Activated T-helper 1 cell treated with anti-CD3 and anti-CD28 coated beads, Interleukin-12 subunit alpha, Interleukin-12 subunit beta, Interleukin-2, Interleukin-4 antibody, amounts not matched to agents 30 ng/mL and 10 ng/mL and 1 ng/mL, durations not matched to agents 14 hours and 24 hours and 36 hours (primary cell): ENCODE measurements at places on chromosomes 5 and 9. TPM values are rescaled to one million over a fixed set of nuclear protein-coding genes. Genes with fewer than 3 reads are reported as not detected.

- DNase-seq = no peak
Observed at GRCh38 chr9:77595426-77596095, 52.6 kb downstream of the GNA14 start.

The CARTPT gene
- total RNA-seq = not detected in 2 replicates

The OBP2A gene
- total RNA-seq = not detected in 2 replicates

The PRR16 gene
- not detected in 2 replicates for total RNA-seq

- no peak for DNase-seq
Observed at GRCh38 chr9:136754059-136754572, 3.9 kb downstream of the LCN8 start.

The CAPSL gene
- total RNA-seq = not detected in 2 replicates

The KCNV2 gene
- total RNA-seq = not detected in 2 replicates

- no peak for DNase-seq
Observed at GRCh38 chr9:134590240-134591081, 51.1 kb upstream of the COL5A1 start.

The FAM169A gene
- 3.2 and 3.5 TPM in 2 replicates for total RNA-seq

DNA sequence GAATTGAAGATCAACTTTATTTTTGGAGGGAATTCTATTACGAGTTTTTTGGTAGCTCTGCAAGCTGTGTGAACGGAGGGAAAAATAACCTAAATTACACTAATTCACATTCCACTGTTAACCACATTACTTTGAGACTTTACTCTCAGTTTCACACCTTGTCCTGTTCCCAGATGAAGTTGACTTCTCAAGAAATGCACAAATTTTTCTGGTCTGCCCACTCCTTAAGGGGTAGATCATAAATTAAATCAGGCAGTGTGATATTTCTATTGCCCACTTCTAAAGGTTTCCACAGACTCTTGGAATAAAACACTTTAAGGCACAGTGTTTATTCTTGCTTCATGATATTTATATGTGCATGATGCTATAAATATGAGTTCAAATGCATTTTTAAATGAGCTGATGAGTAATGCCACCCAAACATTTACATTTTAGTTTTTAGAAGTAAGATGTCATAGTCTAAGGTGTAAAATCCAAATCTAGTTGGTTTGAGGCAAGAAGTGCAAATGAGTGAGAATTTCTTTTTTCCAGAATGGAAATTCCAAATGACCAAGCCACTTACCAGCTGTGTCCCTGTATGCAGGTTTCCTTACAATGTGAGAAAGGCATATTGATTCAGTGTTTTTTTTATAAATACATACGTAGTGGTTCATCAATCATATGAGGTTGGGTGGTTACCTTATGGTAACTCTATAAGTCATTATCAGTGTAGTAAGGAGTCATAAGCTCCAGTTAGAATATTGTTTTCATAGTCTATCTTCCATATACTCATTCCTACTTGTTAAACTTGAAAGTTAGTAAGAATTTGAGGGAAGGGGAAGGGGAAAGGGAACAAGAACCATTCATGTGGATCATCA, 437.7 kb upstream of the MEF2C start:
- no peak for DNase-seq

The KCNIP1 gene
- total RNA-seq = not detected in 2 replicates

DNA sequence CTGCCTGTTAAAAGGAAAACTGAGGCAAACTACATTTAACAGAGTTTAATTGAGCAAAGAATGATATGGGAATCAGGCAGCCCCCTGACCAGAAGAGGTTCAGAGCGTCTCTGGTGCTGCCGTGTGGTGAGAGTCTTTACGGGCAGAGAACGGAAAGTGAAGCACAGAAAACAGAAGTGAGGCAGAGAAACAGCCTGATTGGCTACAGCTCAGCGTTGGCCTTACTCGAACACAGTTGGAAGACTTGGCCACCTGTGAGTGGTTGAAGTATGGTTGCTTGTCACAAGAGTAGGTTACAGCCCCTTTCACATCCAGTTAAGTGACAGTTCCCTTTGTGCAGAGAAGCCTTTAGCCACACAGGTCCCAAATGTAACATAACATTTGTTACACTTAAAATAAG, 16.9 kb upstream of the FBP1 start:
- DNase-seq = peak; percentile 51

- DNase-seq = no peak
Observed at GRCh38 chr9:112115970-112116753, 58.9 kb downstream of the SUSD1 start.

GRCh38 chr5:126449751-126450271, 26.6 kb downstream of the GRAMD2B start:
- DNase-seq = peak; percentile 60

DNA sequence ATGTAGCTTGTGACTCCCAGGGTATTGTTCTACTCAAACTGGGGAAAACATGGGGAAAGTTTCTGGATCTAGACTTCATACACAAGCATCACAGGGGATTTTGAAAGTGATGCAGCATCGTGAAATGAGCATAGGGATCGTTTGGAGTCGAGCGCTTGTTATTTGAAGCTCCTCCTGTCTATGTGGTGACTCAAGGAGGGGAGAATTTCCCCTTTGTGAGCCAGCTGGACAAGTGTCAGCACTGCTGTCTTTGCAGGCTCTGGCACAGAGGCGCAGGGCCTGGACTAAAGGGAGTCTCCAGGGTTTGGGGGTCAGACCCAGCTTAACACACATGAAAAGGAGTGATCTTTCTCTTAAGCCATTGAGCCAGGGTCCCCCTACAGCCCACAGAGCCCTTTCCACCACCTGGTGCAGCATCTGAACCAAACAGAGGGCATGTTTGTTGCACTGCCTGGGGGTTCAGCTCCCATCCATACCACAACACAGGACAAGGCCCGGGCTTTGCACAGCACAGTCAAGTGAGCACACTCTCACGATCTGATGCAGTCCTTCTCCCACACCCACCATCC, 51.0 kb downstream of the IRF1 start:
- no peak for DNase-seq

GRCh38 chr5:139461698-139462097, 845 bp downstream of the ECSCR start:
- DNase-seq = no peak

DNA sequence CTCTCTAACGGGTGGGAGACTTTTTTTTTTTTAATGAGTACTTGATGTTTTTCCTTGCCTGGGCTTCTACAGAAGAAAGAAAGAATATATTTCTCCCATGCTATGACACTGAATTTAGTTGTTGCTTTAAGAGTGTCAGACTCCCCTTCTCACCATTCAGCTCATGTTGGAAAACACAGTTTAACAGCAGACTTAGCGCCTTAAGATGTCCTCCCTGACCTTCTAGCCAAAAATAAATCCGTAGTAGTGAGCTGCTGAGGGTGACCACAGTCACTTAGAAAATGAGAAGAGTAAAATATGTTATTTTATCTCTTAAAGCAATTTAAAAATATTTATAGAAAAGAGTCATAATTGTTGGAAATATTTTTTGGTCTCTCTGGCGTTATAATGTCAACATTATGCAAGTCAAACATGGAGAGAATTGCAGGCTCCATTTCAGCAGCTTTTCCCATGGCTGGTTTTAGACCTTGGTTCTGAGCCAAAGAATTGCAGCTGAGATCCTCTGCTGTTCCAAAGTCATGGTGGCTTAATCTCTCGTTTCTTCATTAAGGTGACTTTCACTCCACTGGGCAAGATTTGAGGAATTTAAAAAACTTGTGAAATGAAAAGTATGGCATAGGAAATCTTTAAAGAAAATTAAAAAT, 143.5 kb downstream of the GHR start:
- DNase-seq = no peak

The PCDHB12 gene
- not detected in 2 replicates for total RNA-seq
